ENCODE measurements at places on chromosomes 2 and 18.

- DNase-seq: no peak
Measured at GRCh38 chr2:204503869-204504268, 41.4 kb upstream of the PARD3B start.

DNA sequence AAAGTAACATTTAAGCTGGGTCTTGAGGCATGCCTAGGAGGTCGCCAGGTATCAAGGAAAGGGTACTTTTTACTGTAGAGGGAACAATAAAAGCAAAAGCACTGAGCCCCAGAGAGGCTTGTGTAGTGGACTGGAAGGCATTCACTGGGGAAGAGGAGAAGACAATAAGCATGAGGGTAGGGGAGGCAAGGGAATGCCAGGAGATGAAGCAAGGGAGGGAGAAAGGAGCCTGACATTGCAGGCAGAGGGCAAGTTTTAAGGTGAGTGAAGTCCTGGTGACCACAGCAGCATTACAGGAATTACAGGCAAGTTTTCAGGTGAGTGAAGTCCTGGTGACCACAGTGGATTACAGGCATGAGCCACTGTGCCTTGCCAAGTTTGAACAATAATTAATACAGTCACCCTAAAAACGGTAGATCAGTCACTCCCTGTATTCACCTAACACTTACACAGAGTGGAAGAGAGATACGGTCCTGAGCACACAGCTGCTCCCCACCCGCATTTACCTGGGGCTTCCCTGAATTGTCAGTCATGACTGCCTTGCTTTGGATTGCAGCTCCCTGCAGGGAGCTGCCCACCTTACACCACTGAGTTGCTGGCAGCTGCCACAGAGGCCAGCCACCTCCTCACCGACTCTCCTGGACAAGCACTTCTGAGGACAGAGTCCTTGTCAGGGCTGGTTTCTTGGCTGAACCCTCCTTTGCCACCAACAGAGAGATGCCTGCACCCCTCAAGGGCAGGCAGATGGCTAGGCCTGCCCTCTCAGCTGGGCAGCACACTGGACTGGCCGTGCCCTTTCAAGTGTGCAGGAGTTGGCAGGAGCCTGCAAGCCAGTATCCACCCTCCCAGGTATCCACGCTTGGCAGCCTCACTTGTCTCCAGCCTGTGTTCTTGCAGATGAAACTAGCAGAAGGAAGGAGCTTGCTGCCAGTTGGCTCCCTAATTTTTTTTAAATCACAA lies 153.2 kb upstream of the MSH6 start:
- no peak for DNase-seq

DNA sequence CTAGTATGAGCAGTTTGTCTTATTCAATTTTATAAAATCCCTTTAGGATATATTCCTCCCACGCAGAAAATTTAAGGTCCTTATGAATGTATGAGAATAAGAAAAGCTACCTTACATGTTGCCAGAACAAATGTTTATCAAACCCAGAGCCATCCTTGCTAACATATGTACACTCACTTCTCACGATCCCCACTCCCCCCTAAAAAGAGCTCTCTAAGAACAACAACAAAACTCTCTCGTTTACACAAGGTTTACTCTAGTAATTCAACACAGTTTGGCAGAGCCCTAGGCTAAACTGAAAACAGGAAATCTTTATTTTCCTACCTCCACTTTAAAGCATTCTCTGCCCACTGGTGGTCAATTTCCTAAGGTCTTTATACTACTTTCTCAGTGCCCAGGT lies 504.9 kb downstream of the ZEB2 start:
- DNase-seq: no peak

GRCh38 chr2:169910109-169910799 lies 83.0 kb downstream of the UBR3 start:
- DNase-seq: no peak

DNA sequence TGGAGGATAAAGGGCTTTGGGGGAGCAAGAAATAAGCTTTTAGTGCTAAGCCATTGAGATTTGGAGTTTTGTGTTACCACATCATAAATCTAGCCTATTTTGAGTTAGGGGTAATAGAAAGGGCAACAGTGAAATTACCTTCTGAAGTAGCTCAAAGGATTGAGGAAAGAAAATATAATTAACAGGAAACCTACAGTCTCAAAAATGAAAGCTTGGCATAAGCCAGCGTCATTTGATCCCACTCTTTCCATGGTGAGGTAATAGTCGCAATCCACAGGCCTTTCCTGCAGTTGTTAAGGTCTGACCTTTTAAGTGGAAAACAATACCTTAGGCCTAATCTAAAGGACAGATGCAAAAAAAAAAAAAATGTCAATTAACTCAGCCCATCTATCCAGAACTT lies 182.7 kb downstream of the UXS1 start:
- DNase-seq: no peak

DNA sequence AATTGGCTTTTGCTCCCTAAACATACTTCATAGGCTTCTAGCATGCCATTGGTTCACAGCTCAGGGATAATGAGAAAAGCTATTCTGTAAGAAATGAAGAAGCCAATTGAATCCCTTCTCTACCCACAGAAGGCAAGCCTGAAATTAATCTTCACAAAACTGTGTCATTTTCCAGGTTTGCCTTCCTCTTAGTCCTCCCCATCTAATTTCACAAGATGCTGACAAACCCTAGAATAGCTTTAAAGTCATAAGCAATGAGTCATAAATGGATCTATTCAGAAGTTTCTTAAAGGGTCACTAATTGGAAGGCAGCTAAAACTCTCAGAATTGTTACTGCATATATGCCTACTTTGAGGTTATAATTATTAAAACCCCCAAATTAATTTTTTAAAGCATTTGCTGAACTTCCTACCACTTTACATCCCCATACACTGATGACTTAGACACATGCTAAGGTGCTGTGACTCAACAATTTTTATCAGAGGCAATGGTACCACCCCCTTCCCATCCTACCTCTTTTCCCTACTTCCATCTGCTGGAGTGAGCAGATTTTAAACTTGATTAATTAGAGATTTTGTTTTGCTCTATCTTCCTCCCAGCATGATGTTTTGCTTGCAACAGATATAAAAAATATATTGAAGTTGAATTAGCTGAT lies 51.3 kb upstream of the NABP1 start:
- no peak for DNase-seq

DNA sequence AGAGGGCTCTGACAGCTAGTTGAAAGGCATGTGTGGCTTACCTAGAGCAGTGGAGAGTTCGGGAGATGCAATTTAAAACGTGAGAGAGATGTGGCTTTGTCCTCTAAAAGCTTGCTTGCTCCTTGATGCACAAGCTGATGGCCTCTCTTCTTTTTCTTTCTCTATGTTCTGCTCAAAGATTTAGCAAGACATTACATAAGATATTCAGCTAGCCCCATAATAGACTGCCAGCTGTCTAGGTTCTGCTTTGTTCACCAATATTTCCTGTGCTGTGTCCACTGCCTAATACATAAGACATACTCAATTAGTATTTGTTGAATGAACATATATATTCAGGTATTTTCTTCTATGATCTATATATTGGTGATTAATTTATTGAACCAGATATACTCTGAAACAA lies 31.1 kb downstream of the SPATS2L start:
- no peak for DNase-seq

GRCh38 chr2:66171530-66171929 lies 263.4 kb upstream of the MEIS1 start:
- DNase-seq: no peak
